AG20443 (cell line): ENCODE measurements at places on chromosomes 1 and 21.

DNA sequence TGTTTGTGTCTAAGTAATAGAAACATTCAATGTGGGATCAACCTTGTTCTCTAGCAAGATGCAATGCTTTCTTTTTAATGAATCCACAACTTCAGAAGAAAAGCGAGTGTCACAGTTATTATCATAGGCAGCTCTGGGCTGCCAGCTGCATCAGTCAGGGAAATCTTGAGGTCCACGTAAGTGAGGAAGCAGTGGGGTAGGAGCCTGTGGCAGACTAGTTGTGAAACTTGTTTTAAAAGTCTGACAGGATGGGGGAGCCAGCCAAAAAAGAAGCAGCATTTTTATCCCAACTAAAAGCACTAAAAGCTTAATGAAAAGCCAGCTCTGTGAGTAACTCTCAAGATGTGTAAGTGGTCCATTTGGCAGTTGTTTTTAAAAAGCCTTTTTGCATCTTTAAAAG is 113.1 kb downstream of the ZNF326 start:
- no peak for DNase-seq

- peak; percentile 29 for DNase-seq
Observed at GRCh38 chr1:1678581-1679380, 13.8 kb downstream of the SLC35E2B start.

DNA sequence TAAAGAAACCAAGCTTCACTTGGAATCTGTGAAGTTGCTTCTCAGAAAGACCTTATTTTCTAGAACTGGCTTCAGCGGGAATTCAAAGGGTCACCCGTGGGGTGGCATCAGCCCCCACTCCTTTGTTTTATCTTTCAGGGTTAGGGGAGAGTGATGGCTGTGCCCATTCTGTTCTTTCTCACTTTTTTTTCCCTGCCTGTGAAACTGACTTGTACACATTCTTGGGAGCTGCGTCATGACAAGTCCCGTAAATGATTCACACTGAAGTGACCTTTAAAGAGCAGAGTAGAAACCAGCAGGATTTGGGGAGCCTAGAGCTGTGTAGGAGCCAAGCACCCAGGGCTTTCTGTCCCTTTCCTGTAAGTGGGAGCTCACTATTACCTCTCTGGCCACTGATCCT is 43.8 kb downstream of the SLC44A3 start:
- peak; percentile 77 for DNase-seq

GRCh38 chr1:156080863-156081179 is 1.4 kb downstream of the MEX3A start:
- no peak for DNase-seq

GRCh38 chr1:38336301-38336923 is 289.8 kb upstream of the POU3F1 start:
- no peak for DNase-seq

- DNase-seq, result no peak
Observed at GRCh38 chr1:216559359-216559758, 136.1 kb upstream of the USH2A start.

DNA sequence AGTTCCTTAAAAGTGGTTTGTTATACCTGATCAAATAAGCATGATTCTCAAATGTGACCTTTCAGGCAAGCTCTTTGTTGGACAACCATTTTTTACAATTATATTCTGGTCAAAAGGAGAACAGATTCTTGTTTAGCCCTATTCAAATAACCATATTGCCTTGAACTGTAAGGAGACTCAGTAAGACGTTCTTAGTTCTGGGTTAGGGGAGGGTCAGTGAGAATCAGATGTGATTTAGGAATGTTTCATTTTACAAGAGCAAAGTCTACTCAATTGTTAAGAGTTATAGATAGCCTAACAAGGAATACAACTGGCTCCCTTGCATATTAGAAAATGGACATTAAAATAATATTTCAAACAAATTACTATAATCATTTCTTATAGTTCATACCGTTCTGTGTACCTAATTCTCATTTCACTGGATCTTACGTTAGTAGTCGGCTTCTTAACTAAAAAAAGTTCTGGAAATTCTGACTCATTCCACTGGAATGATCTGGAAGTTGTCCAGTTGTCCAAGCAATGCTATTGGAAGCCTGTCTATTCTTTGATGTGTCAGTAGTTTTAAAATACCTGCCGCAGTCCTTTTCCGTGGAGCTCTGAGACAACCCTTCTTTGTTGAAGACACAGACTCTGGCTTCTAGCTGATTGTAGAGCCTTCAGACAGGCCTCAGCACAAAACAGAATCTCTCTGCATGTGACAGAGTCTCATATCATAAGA is 88.8 kb downstream of the MAST2 start:
- DNase-seq, result peak; percentile 67

GRCh38 chr1:35568975-35569395 is 4.1 kb upstream of the TFAP2E start:
- peak; percentile 87 for DNase-seq

DNA sequence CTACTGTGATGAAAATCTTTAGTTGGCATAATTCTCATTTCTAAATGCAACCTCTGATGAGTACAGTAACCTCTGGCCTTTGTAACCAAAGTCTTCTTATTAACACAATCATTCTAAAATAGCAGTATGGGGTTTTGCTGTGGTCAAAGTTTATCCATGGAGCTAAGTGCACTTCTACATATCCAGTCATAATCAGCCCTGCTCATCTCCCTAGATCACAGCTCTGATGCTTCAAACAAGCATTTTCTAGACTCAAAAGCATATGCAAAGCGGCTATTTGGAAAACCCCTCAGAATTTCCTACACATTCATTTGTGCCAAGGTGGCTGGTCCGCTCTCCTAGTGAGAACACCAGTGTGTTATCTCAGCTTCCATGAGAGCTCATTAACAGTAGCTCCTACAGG is 418.6 kb downstream of the MRPL39 start:
- DNase-seq, result no peak

- no peak for DNase-seq
Observed at GRCh38 chr1:42817976-42818375, 779 bp upstream of the SVBP start.

DNA sequence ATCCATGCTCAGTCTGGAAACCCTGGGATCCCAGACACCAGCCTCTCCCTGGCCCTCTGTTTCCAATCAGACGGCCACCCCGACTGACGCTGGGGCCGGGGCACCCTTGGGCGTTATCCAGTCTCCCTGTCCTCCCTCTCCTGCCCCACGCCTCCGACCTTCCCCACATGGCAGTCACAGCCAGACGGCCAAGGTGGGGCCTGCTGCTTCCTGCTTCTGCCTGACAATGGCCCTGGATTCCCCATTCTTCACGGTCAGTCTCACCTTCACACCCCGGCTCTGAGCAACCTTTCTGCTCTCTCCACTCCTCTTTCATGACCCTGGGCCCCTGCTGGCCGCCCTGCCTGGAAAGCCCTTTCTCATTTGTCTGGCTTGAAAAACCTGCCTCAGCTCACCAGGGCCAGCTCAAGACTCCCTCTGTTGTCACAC is 6.6 kb downstream of the GNG4 start:
- DNase-seq, result no peak

GRCh38 chr1:9291914-9292360 is 757 bp upstream of the SPSB1 start:
- DNase-seq, result no peak

DNA sequence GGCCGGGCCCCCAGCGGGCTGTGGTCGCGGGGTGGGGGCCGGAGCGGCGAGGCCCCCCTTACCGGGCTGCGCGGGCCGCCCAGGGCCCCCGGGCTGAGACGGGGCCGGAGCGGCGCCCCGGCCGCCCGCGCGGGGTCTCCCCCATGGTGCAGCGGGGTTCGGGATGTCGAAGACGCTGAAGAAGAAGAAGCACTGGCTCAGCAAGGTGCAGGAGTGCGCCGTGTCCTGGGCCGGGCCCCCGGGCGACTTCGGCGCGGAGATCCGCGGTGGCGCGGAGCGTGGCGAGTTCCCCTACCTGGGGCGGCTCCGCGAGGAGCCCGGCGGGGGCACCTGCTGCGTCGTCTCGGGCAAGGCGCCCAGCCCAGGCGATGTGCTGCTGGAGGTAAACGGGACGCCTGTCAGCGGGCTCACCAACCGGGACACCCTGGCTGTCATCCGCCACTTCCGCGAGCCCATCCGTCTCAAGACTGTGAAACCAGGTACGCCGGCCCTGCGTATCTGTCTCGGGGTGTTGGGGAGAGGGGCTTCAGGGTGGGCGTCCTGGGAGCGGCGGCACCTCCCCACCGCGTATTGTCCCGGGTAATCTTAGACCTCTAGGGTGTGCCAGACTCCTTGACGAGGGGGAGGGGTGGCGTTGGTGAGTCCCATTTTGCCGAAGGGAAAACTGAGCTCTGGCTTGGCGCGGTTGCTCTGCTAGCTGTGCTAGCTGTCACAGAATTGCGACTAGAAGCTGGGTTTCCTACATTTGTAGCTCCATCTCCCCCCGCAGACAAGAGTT is 745 bp downstream of the MAGI3 start:
- peak; percentile 14 for DNase-seq

GRCh38 chr1:107515702-107516101 is 374.9 kb downstream of the NTNG1 start:
- DNase-seq, result no peak

- DNase-seq, result peak; percentile 92
Observed at GRCh38 chr1:12208764-12209494, 20.9 kb upstream of the VPS13D start.

DNA sequence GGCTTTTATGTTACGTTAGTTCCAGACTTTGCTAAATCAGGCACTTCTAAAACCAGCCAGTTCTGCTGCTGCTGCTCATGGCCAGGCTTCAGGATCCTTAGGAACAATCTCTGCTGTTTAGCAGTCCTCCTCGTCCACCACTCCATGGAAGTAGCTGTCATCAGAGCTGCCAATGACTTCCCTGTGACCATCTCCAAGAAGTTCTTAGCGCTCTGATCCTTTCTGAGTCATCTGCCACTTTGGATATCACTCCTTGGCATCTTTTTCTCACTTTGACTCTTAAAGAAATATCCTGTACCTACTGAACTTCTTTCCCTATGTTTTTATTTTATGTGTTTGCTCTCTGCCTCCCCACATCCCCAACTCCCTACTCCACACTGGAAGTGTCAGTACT is 14.7 kb upstream of the IRF2BP2 start:
- no peak for DNase-seq

- DNase-seq, result no peak
Observed at GRCh38 chr1:39458991-39459390, 32.4 kb upstream of the BMP8A start.

DNA sequence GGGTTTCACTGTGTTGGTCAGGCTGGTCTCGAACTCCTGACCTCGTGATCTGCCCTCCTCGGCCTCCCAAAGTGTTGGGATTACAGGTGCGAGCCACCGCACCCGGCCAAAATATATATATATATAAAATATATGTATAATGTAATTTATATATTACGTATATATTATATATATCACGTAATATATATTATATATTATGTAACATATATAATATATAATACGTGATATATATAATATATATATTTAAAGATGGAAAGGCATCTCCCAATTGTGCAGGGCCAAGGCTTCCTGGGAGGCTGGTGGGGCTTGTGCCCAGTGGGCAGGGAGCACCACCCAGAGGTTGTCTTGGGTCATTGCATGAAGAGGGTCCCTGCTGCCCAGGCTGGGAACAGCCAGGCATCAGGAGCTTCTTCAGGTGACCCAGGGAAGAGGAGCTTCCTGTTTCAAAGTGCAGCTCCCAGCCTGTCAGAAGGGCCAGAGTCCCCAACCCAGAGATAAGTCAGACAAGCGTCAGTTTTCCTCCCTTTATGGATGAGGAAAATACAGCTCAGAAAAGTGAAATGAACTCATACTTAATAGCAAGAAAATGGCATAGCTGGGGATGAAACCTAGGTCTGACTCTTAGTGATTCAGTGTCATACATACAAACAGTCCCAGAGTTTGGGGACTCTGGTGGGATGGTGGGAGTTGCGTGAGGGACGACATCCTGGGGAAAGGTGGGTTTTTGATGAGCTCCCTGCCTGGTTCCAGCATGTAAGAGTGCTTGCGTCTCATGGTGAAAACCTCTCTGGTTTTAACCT is 12.0 kb downstream of the UBE2Q1 start:
- peak; percentile 88 for DNase-seq

- DNase-seq, result no peak
Observed at GRCh38 chr1:160844447-160845232, 18.0 kb downstream of the CD244 start.

GRCh38 chr1:159211331-159212136 is 6.9 kb downstream of the ACKR1 start:
- DNase-seq, result no peak

DNA sequence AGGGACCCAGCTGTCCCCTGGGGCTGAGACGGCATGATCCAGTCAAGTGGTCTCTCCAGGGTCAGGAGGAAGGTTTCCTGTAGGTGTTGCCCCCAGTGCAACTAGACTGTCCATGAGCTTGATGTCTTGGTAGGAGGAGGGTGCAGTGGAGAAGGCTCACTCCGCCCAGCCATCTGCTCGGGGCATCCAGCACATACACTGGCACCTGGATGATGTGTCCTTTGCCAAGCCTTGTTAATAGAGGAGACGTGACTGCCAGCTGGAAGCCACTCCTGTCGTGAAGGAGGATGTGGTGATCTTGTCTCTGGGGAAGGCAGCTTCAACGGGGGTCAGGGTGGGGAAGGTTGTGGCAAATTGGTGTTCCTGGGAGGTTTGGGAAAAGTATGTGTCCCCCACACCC is 6.2 kb downstream of the DISP3 start:
- DNase-seq, result no peak

DNA sequence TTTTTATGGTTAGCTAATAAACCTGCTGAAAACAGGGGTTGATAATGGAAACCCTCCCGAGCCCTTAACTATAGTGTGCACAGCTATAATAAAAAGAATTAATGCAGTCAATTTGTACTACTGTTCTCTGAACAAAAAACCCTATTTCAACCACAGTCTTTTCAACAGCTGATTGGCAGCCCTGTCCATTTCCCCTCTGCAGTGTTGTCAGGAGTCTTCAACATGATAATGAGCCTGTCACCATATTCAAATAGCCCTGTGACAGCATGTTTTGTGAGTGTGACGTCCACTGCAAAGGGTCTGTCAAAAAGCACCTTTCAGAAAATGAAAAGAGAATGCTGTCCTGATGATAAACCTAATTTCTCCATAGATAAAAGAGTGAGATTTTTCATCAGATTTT is 92.7 kb downstream of the ESRRG start:
- no peak for DNase-seq

DNA sequence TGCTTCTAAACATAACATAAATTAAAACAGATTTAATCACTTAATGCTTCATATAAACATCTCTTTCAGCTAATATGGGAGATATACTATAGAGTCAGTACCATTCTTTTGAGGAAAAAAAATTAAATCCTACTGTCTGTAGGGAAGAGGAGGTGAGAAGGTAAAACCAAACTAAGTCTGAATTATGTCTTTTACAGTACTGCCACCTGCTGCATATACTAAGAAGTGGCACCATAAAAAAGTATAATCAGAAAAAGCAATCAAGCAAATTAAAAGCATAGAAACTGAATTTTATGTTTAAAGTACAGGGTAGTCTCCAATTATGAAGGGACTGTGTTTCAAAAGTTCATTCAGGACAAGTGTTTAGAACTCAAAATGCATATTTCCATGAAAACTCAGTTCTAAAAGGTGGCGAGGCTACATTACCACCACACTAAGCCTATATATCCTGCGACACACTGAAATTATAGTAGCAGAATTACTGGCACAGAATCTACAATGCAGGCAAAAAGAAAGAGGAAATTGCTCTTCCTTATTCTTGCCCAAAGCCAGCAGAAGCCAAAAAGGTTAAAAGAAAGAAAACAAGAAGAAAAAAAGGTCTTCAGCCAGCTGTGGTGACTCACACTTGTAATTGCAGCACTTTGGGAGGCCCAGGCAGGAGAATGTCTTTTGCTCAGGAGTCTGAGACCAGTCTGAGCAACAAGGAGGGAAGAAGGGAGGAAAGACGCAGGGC is 9.0 kb downstream of the NSL1 start:
- peak; percentile 17 for DNase-seq

GRCh38 chr1:1210726-1211540 is 3.0 kb downstream of the TNFRSF4 start:
- no peak for DNase-seq
